ENCODE measurements at places on chromosomes 3 and 15.
A peak's percentile ranks its signal among the peaks of the same experiment; 100 is the strongest.

DNA sequence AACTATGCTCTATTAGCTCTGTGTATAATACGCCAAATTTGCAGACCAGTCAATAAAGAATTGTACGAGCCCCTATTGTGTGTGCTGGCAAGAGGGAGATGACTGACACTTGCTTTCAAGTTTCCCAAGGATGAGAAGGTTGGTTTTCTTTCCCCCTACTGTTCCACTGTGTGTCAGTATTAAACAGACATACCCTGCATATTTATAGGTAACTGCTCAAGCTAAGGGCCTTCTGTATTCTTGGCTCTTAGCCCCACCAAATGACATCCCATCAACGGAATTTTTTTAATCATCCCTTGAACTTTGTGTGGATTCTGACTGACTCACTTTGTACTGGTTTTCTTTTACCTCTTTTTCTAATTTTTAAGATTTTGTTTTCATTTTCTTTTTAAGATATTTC, 60.6 kb upstream of the GYG1 start:
- DNase-seq, result no peak

DNA sequence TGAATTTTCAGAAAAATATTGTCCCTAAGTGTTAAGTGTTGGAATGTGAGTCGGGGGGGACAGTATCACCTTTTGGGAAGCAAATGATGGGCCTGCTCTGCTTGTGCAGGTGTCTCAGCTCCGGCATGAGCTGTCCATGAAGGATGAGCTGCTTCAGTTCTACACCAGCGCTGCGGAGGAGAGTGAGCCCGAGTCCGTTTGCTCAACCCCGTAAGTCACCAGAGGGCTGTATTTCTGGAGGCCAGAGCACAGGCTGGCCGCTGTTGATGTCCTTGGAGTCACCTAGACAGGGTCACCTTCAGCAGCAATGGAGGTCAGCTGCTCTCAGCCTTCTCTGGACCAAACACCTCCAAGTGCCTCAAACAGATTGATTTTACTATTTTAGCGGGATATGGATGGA, 78.0 kb downstream of the CCK start:
- no peak for DNase-seq

- DNase-seq, result no peak
These were observed 7.3 kb downstream of the PRKCD start for GRCh38 chr3:53168175-53168923.

GRCh38 chr3:13282358-13282985, 137.7 kb downstream of the NUP210 start:
- no peak for DNase-seq

- DNase-seq, result no peak
These were observed 848 bp downstream of the NCEH1 start for GRCh38 chr3:172709774-172710663.

GRCh38 chr3:13451301-13451673, 28.8 kb upstream of the HDAC11 start:
- peak; percentile 21 for DNase-seq

DNA sequence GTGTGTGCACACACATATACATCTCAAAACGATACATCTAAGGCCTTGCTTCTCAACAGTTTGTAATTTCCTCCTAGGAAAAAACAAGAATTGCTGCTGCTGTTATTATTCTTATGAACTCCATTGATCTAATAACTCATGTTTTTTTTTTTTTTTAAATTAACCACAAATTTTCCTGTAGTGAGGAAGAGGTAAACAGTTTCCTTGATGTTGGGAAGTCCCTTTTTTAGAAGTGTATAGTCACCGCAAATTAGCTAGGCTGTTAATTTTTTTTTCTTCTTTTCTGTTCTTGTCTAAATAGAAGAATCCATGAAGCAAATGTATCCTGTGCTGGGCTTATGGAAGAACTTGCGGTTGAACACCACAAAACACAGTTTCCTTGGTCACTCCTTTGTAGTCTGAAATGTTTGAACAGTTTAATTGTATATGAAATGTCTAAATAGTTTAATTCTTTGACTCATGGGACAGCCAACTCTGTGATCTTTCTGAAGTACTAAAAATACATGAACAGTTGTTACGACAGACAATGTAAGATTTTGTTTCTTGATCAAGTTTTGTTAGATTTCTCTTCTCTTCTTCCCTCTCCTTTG, 64.5 kb downstream of the MITF start:
- no peak for DNase-seq

GRCh38 chr3:21392526-21392925, 358.5 kb downstream of the ZNF385D start:
- DNase-seq, result no peak

DNA sequence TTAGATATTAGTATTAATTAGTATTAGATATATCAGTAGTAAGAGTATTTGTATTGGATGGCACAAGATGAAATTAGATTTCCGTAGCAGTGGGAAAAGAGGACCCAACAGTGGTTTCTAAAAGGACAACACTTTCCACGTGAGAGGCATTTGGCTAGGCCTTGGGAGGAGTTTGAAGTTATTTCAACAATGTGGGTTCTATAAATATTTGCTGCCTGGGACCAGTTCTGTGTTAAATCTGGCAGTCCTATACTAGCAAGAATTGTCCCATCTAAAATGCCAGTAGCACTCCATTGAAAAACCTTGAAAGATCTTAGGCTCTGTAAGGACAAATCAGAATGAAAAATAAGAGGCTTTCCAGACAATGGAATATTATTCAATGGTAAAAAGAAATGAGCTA, 347.1 kb upstream of the DNAJC19 start:
- no peak for DNase-seq

- no peak for DNase-seq
These were observed 92.5 kb upstream of the MEX3B start for GRCh38 chr15:82138306-82138705.

GRCh38 chr15:69647142-69647513, 194.5 kb downstream of the RPLP1 start:
- DNase-seq, result no peak

DNA sequence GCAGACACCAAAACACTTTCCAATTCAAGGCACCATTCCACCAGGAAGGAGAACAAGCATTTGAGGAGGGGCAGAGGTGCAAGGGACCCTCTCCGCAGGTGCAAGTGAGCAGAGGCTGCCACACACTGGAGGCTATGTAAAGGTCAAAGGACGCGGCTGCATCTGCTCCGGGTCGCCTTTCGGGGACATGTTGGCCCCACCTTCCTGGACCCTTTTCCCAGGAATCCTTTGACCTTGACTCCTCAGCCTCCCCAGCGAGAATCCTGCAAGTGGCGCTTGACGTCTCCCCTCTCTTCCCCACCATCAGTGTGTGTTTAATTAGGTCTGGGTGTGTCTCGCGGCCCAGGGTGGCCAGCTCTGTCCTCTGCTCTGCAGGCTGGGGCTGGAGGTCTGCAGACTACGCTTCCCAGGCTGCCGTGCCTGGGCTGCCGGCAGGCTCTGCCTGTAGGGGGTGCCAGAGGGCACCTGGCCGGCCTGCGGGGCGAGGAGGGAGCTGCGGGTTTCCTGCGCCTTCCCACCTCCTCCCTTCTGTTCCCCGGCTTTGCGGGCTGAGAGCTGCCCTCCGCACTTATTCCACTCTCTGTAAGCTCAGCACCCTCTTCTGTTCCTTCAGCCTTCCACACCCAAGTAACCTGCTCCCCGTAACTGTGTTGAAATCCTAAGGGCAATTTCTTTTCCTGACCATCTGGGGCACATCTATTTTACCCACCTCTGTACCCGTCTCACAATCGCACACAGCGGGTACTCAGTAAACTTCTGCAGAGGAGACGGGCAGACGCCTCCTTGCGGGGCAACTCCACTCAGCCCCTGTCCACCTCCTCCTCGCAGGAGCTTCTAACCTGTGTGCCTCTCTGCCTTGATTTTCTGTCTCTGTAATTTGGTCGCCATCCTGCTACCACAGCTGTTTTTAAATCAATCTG, 129.8 kb downstream of the NSMCE3 start:
- DNase-seq, result peak; percentile 24

- no peak for DNase-seq
These were observed 317 bp downstream of the ROBO2 start for GRCh38 chr3:77040216-77040615.

- no peak for DNase-seq
These were observed 631.4 kb upstream of the MDFIC2 start for GRCh38 chr3:70943886-70944285.

DNA sequence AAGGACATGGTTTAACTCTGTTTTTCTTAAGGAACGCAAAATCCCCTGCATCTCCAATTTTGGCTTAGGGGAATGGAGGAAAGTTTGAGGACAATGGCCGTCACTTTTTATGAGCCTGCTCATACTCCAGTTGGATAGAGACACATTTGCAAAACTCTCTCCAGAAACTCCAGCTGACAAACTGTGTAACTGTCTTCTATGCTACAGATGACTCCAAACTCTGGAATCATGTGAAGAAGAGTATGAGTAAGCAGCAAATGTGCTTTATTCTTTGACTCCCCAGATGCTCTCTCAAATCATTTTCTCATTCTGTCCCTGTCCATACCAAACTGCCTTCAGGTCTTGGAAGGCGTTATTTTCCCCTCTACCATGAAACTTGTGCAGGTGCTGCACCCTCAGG, 226.5 kb upstream of the GPR149 start:
- DNase-seq, result no peak

DNA sequence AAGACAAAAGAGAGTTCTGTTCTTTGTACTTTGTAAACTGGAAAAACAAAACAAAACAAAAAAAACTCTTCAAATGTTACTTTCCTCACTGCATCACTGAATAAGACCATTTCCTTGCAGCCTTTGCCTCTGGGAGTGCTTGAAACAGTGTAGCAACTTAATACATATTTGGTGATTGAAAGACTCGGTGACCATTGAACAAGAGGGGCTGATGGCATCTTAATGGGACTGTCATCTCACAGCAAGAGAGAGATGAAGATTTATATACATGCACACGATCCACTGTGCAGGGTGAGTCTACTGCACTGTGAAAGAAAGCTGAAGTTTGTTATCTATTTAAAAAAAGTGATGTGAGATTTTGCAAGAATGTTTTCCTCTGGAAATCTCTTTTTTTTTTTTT, 111.9 kb upstream of the KLHL25 start:
- DNase-seq, result no peak
